NCI-H187 (cell line): ENCODE measurements at places on chromosomes 2 and 18.

DNA sequence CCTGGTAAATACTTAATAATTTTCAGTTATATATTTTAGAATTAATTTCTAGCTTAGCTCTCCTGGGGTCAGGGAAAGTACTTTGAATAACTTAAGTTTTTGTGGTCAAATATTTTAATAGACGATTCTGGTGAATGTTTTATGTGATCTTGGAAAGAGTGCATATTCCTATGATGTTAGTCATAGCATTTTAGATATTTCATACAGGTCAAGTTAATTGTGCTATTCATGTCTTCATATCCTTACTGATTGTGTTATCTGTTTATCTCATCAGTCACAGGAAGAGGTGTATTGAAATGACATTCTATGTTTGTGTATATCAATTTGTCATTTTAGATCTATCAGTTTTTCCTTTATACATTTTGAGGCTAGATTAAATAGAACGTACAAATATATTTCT is 576.2 kb downstream of the CPS1 start:
- no peak for DNase-seq

DNA sequence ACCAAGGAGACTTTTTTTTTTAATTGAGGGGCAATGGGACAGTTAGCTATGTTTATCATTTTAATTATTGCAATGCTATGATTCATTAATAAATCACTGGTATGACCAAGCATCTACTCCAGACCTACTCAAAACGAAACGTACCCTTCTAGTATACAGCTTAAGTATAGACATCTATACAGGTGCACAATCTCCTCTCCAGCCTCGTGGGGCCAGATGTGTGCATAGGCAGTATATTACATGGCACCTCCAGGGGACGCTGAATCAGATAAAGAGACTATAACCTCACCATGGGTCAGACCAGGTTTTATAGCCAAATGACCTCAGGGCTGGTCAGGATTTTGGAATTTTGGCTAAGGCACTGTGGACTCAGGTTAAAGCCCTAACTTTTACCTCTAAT is 86.6 kb downstream of the SS18 start:
- no peak for DNase-seq

DNA sequence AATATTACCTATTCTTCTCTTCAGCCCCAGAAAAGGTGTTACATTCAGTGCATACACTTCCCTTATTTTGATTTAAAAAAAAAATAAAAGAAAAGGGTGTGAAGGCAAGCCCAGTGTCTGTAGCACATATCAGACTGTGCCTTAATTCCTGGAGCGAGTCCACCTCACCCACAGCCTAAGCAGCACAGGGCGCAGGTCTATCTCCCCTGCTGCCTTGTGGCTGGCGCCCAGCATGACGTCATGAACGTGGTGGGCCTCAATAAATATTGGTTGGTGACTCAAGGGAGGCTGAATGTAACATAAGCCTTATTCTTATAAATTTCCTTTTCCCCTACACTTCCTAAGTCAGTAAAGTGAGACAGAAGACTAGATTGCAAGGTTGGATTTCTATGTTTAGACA is 26.4 kb downstream of the ST3GAL5 start:
- DNase-seq: no peak

DNA sequence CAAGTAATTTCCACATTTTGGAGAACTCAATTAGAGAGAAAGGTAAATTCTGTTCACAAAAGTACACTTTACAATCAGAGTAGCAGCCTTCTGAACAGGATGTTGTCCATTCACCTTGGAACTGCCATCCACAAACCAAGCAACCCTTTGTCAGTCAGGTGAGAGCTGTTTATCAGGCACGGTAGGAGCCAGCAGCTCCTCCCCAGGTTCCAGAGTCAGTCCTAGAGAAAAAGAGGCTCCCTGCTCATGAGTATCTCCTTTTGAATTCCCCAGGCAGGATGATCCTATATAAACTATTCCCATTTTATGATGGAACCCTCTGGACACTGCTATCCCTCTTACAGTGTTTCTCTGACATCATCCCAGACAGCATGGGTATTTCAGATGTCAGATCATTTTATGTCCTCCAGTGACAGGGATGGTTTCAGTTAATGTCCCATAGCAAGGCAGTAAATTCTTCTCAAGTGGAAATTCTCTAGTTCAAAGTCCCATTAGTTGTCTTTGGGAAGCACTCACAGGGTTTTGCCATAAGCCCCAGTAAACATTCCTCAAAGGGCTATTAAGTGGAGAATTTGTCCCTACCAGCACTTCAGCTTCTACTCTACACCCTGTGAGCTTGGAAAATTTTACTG is 34.5 kb upstream of the CSRNP3 start:
- DNase-seq: peak; percentile 1

DNA sequence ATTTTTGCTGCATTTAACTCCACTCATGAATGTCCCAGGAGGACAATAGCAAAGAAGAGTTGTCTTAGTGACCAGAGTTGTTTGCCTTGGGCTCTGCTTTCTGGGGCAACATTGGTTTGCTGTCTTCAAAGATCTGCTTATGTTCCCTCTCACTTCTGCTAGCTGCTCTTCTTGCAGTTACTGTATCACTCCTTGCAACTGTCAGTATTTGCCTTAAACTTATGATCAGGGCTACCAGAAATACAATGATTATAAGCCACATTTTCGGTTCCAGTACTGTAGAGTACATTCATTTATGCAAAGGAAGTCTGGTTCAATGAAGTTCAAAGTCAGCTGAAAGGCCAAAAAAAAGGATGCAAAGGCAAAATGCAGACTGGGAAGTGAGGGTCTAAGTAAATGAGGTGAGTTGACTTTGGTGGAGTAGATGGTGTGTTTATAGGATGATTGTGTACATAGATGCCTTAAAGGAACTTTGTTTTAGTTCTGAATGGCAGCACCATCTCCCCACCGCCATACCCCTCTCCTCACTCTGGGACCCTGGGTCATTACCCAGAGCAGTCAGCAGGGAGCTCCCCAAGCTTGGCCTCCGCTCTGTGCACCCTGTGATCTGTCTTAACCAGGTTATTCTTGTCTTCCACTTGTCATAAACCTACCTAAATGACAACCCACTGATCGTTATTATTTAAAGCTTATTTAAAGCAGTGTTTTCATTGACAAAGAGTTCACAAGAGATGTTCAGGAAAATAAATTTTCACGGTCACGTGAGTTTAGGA is 236.0 kb downstream of the DOK6 start:
- DNase-seq: no peak

- no peak for DNase-seq
Observed at GRCh38 chr2:30549096-30549495, 102.0 kb downstream of the LCLAT1 start.

DNA sequence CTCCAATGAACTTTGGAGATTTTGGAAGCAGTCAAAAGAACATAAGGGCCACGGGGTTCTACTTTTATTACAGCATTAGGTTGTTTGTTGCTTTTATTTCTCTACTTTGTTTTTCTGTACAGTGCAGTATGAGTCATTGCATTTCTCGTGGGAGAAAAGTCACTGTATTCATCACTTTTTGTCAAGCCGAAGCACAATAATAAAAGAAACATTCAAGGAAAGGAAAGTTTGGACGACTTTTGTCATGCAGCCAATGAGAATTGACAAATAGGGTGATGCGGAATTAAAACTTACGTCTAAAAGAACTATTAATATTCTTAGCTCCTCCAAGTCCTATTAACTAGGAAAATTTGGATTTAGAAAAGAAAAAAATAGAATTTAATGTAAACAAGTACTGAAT is 209.9 kb downstream of the TMEM182 start:
- DNase-seq: no peak

DNA sequence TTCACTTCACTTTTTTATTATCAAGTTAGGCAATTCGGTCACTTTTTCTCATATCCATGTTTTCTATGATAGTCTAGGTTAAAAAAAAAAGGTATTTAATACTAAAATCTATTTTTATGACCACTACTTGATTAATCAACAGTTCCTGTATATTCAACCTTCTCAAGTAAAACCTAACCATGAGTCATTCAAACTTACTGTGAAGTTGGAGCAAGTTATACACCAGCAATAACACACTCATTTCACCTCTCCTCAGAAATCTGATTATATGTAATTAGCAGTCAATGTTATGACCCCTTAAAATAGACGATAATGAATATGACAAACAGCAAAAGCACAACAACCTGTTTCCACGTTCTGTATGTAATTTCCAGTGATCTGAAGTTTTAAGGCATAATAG is 35.0 kb upstream of the ADAM17 start:
- DNase-seq: no peak

DNA sequence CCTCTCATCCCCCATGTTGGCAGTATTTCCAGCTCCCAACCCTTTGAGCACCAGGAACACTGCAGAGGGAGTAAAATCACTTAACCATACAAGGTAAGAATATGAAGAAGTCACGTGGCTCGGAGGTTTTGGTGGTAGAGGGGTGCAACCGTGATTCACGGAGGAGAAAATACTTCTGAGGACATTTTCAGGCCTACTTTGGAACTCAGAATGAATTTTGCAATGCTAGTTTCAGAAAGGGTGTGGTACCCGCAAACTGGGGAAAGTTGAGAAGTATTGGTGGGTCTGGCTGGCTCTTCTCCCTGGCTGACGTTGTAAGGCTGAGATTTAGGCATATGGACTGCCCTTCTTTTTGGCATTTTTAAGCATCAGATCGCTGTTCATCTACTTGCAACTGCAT is 442 bp downstream of the SERPINB5 start:
- DNase-seq: no peak

- no peak for DNase-seq
Observed at GRCh38 chr18:21901423-21901945, 160.9 kb downstream of the MIB1 start.

- no peak for DNase-seq
Observed at GRCh38 chr2:54048117-54048785, 67.2 kb upstream of the ACYP2 start.

DNA sequence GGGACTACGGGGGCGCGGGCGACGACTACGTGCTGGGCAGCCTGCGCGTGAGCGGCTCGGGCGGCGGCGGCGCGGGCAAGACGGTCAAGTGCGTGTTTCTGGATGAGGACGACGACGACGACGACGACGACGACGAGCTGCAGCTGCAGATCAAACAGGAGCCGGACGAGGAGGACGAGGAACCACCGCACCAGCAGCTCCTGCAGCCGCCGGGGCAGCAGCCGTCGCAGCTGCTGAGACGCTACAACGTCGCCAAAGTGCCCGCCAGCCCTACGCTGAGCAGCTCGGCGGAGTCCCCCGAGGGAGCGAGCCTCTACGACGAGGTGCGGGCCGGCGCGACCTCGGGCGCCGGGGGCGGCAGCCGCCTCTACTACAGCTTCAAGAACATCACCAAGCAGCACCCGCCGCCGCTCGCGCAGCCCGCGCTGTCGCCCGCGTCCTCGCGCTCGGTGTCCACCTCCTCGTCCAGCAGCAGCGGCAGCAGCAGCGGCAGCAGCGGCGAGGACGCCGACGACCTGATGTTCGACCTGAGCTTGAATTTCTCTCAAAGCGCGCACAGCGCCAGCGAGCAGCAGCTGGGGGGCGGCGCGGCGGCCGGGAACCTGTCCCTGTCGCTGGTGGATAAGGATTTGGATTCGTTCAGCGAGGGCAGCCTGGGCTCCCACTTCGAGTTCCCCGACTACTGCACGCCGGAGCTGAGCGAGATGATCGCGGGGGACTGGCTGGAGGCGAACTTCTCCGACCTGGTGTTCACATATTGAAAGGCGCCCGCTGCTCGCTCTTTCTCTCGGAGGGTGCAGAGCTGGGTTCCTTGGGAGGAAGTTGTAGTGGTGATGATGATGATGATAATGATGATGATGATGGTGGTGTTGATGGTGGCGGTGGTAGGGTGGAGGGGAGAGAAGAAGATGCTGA is 1.4 kb downstream of the SOX11 start:
- peak; percentile 63 for DNase-seq

DNA sequence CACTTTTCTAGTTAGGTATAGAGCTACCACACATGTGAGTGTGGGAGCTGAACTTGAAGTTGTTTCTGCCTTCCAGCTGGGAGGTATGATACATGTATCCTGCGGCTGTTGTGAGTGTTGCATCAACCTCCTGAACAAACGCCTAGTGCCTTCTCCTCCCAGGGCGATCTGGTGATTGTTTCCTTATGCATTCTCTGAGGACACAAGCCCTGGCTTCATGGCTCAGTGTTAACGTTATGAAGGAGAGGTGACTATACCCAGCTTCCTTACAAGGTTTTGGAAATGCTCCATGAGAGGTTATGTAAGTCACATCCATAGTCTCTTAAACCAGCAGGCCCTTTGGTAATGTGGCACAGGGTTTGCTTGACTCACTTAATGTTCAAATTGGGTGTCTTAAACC is 64.9 kb downstream of the SPRED2 start:
- no peak for DNase-seq

DNA sequence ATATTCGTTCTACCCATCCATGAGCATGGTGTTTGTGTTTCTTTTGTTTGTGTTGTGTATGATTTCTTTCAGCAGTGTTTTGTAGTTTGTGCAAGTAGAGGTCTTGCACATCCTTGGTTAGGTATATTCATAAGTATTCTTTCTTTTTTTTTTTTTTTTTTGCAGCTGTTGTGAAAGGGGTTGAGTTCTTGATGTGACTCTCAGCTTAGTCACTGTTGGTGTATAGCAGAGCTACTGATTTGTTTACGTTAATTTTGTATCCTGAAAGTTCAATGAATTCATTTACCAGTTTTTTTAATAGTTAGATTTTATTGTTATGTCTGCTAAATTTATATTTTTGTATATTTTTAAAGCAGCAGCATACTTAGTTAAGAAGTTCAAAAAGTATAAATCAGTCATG is 834.4 kb upstream of the NRXN1 start:
- DNase-seq: no peak

DNA sequence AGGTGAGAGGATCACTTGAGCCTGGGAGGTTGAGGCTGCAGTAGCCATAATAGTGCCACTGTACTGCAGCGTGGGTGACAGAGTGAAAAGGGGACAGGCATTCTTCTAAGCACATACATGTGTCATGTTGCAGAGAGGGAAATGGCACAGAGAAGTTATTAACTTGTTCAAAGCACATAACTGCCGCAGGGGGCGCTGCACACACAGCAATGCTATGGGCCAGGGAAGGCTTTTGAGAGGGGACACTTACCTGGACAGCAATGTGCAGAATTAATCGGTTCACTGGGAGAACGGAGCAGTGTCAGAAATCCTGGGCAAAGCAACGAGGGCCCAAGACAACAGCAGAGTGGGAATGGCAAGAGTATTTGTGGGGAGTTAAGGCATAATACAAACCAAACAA is 2.4 kb downstream of the SCYGR8 start:
- no peak for DNase-seq

GRCh38 chr2:45011121-45011520 is 1.9 kb upstream of the SIX2 start:
- DNase-seq: no peak
